ENCODE measurements at places on chromosomes 3 and 15.

DNA sequence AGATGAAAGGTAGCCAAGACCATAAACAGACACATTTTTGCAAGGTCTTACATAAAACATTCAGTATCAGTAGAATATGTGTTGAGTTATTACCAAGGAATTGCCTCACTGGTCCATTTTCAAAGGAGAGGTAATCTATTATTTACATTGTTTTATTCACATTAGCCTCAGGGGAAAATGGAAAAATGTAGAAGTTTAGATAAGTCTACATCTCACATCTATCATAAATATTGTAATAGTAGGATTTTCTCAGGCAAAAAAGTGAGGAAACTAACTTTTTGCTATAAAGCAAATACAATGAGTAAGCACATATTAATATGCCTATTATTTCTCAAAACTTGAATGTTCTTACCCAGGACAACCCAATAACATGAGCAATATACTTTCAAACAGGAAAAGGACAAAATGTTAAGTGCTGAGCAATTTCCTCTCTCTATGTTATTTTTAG lies 184.6 kb upstream of the AGTR1 start:
- DNase-seq = peak; percentile 67

GRCh38 chr3:196419386-196419785 lies 12.8 kb downstream of the UBXN7 start:
- DNase-seq = no peak

DNA sequence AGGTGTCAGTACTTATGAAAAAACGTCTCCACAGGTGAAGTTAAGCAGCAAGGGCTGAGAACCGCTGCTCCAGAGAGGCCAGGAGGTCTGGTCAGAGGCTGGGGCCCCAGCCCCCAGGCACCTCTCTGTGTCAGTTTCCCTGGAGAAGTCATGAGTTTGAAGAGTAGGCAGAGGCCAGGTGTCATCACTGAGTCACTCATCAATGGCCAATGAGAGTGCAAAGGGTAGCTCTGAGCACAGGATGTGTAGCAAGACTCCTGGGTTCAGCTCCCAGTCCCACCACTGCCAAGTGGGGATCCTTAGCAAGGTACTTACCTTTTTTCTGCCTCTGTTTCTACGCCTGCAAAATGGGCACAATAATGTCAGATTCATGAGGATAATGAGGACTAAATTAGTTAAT lies 47.9 kb downstream of the CORO2B start:
- DNase-seq = no peak

- no peak for DNase-seq
Observed at GRCh38 chr3:129947538-129948240, 26.8 kb upstream of the TRH start.

- DNase-seq = peak; percentile 81
Observed at GRCh38 chr3:189458528-189458927, 172.7 kb upstream of the TP63 start.

- DNase-seq = no peak
Observed at GRCh38 chr3:159301961-159302360, 500.1 kb downstream of the MFSD1 start.

GRCh38 chr15:98647026-98647773 lies 1.1 kb upstream of the IGF1R start:
- peak; percentile 62 for DNase-seq

GRCh38 chr3:108806316-108806715 lies 16.3 kb upstream of the TRAT1 start:
- DNase-seq = no peak

- DNase-seq = no peak
Observed at GRCh38 chr3:154766765-154767503, 313.2 kb upstream of the MME start.

- DNase-seq = peak; percentile 32
Observed at GRCh38 chr15:71443538-71443937, 328.3 kb downstream of the THSD4 start.

- DNase-seq = no peak
Observed at GRCh38 chr3:108728934-108729333, 28.3 kb downstream of the RETNLB start.

Data from NCI-H226 (cell line).